ENCODE measurements at places on chromosomes 11 and 22.

DNA sequence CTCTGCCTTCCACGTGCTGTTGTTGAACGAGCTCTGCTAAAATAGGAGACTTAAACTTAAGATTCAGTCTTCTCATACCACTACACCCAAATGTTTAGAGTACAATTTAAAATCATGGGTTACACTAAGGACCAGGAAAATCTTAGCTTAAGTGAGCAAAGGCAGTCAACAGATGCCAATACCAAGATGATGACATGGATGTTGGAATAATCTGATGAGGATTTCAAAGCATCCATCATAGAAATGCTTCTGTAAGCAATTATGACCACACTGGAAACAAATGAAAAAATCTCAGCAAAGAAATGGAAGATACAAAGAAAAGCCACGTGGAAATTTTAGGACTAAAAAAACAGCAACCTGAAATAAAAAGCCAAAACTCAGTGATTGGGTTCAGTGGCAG, 109.8 kb downstream of the ATXN10 start:
- no peak for DNase-seq

DNA sequence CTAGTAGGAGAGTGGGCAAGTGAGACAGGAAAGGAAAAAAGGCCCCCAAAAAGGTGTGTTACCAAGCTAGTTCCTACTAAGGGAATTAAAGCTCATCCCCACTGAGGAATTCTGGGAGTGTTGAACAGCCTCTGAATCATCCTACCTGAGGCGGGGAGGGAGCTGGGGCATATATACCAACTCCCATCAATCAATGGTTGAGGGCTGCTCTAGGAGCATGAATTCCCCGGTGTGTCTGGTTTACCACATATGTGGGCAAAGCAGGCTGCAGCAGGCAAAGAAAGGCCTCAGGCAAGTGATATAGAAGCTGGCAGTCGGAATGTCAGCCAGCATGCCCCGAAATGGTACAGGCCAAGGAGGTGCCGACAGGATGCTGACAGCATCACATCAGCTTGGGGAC, 23.6 kb upstream of the CDON start:
- DNase-seq, result no peak

DNA sequence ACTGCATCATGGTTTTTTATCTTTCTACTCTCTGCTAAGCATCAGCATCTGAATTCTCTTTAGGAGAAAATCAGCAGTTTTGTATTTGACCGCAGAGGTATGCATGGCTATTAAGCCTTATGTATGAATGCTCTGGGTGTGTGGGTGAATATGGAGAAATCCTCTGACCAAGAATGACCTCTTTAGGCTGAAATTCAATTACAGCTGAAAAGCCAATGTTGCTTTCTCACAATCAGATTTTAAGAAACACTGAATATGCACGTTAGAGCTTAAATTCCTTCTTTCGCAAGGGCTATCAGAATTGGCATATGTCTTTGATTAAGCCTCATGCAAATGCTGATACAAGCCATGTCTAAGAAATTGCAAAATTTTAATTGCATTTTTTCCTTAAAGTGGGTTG, 43.2 kb downstream of the ARHGAP42 start:
- no peak for DNase-seq

- DNase-seq, result no peak
Observed at GRCh38 chr11:112200252-112200651, 24.9 kb downstream of the BCO2 start.

GRCh38 chr11:77455740-77456139, 18.2 kb downstream of the PAK1 start:
- no peak for DNase-seq

DNA sequence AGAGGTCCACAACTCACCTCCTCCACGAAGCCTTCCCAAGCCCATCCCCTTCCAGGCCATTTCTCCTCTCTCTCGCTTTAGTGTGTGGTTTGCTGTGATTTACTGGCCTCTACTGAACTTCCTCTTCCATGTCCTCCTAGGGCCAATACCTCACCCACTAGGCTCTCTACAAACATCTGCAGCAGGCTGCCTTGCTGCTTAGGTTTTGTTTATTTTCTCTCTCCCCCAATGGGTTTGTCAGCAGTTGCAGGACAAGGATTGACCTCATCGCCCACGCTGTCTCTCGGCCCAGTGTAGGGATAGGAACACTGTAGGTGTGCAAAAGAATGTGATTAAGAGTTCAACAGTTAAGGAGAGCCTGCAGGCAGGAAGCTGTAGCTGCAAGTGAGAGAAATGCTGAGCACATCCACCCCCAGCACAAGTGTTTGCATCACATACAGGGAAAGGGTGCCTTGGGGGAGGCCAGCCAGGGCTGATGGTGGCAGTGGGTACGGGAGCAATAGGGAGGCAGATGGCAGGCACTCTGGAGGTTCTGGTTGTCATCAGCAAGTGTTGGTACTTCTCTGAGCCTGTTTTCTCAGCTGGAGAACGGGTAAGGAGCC, 1.4 kb downstream of the PC start:
- peak; percentile 19 for DNase-seq

- no peak for DNase-seq
Observed at GRCh38 chr11:97516688-97517087, 1126.9 kb downstream of the JRKL start.

DNA sequence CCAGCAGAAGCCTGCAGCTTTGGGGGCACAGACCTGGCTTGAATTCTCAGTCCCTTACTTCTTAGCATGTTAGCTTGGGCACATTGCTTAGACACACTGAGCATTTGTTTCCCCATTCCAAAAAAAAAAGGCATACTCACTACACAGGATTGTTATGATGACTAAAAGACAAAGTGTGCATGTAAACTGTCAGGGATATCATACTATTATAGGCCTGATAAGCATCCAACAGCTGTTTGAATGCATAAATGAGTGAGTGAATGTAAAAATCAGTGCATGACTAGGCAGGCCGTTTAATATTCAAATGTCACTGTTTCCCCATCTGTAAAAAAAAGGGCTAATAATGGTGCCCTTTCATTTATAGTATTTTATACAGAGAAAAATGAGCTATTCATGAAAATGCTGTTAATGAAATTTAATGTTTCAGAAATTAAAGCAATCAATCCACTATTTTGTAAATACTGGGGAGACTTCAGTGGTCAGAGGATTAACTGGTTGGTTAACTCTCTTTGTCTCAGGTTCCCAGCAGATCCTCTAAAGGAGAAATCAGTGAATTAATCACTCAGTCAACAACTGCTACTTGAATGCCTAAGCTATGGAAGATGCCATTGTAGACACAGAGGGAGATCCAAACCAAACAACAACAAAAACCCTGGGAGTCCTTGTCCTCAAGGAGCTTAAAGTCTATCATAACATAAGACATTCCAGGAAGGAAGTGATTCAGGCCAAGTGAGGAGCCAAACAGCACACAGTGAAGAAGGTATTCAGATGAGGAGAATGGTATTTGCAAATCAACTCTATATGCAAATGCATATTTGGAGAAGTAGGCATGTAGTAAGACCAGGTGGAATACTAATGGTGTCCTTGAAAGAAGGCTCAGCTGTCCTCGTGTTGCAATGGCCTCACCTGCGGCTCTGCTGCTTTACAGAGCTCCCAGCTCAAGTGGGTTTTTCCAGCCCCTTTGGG, 26.8 kb downstream of the BARX2 start:
- DNase-seq, result no peak

DNA sequence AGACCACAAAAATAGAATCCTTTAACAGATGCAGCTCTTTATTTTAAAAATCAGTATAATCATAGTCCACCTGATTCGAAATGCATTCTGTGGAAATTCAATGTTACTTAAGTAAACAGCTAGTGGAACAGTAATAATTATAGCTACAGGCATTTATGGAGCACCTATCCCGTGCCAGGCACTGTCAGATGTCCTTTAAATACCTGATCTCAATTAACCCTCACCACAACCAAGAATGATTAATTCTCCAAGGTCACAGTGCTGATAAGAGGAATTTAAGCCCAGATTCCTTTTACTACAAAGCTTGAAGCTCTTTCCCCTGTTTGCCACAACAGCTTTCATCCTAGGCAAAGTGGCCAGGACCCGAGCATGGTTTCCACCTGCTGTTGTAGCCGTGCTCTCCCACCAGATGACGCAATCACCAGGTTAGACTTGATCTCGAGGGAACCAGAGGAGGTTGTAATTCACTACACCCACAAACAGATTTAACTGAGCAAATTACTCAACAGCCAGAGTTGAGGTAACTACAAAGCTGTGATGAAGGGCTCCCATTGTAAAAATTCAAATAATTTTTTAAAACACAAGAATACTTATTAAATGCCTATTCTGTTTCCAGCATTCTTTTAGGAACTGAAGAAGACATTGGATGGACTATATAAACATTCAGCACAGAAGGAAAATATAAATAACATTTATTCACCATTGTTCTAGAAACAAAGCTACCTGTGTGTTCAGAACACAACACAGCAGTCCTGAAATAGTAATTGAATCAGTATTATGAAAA, 10.3 kb downstream of the PRDM10 start:
- peak; percentile 70 for DNase-seq

DNA sequence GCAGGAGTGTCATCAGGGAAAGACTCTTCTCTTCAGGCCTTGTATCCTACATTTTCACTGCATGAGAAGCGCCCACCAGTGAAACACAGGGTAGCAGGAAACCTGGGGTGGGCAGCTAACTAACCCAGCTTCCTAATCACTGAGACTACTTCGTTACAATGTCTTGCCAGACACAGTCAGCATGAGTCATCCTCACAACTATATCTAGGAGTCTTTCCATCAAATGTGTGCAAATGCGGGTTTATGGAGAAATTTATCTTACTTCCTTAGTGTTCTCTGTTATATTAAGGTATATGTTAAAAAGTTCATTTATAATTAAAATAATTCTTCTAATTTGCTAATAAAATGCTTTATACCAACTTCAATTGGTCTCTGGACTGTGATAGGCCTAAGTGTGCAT, 79.9 kb upstream of the RAB1B start:
- DNase-seq, result no peak

DNA sequence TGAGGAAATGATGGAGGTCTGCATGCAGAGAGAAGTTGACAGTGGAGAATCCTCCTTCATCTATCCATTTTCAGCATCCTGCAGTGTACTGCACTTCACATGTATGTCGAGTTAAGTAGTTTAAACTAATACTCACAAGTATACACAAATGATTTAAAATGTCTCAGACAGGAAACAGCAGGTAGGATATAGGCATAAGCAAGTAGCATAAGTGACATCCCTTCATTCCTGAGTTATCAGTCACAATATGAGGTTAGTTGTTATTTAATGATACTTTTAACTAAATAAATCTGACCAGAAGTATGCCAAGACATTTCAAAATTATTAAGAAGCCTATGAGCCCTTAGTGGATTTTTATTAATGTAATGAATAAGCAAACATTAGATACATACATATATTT, 37.4 kb downstream of the MTMR2 start:
- no peak for DNase-seq

DNA sequence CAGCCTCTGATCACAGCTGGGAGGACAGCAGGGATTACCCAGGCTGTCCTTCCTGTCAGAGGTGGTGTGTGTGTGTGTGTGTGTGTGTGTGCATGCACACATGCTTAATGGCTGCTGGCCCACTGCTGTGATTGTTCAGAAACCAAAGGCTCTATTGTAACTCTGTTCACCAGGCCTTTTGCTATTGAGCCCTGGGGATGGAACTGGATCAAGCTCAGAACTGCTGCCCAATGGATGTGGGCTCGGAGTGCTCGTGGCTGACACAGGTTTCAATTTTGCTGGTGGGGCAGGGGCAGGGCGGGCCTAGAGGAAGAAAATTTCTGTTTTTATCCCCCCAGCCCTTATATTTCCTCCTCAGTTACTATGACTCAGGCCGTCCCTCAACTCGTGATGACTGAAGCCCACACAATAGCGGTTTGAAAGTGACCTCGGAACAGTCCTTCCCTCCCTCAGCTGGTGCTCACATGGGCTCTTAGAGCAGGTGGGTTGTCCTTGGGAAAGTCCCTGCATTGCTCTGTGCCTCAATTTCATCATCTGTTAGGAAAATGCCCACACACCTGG, 359.3 kb downstream of the TENM4 start:
- no peak for DNase-seq

DNA sequence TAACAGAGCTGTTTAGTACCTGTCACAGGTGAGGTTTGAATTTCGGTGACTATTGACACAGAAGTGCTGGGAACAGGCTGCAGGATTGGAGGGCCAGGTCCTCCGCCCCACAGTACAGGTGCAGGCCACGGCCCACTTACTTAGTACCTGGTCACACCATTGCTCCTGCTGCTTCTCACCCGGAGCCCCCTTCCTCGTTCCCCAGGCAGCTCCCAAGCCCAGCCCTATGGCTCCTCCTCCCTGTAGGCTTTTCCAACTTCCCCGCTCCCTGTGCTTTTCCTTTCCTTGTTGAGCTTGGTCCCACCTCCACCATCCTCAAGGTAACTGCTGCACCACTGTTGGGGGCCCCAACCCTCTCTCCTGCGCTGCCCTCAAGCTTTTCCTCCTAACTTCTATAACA, 27.9 kb upstream of the ANO1 start:
- no peak for DNase-seq

DNA sequence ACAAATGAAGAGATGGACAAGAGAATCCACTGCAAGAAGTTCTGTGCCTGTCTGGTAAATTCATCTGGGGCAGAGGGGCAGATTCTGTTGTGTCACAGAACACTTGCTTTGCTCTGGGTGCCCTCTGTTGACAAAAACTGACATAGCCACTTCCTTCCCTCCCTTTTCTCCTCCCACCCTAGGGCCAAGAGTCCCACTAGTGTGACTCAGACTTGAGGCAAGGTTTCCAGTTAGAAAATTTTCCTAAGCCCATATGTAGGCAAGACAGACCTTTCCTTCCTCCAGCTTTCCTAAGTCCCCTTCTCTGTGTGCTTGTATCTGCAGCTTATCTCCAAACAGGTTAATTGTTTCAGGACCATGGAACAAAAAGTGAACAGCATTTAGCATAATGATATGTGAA, 106.8 kb downstream of the RBFOX2 start:
- peak; percentile 13 for DNase-seq

- DNase-seq, result no peak
Observed at GRCh38 chr11:71545405-71545966, 2.7 kb upstream of the KRTAP5-9 start.

GRCh38 chr22:19810381-19811201, 44.1 kb downstream of the GNB1L start:
- DNase-seq, result no peak

DNA sequence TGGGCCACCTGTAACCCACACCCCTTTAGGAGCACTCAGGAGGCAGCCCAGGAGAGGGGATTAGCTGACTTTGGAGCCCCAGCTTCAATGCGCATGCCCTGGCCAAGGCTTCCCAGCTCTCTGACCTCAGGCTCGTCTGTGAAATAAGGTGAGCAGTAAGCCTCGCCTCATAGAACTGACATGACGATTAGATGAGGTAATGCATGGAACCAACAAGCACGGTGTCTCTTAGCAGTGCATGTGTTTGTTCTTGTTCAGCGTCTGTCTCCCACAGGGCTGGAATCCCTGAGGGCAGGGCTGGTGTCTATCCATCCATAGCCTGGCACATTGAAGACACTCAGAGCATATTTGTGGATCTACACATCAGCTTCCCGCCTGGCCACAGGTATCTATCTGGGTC, 415.4 kb downstream of the MN1 start:
- DNase-seq, result no peak

Measured in germinal center (tissue), 1 donor.